Activated T-helper 2 cell treated with anti-CD3 and anti-CD28 coated beads, Interferon-gamma antibody, Interleukin-2, Interleukin-4, amounts not matched to agents 10 μg/mL and 5 μg/mL and 100 μg/mL, durations not matched to agents 14 hours and 24 hours and 36 hours (primary cell): ENCODE measurements at places on chromosomes 6 and 20.

DNA sequence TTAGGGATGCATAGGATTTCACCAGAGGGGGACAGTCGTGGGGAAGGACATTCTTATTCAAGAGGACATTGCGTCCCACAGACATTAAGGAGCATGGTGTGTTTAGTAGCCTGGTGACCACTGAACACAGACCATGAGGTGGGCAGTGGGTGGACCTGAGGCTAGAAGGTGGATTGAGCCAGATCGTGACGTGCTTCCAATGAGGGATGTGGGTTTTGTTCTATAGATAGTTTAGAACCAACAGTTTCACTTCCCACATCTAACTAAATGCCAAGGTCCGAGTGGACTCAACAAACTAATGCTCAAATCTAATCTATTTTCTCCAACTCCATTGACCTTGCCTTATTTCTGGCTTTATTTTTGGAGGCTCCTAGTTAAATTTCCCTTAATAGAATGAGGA is 58.5 kb downstream of the OGFRL1 start:
- no peaks in the 10 kb centered on the region for H3K4me1 ChIP-seq
- no peak overlapping the region for H3K27ac ChIP-seq
- no peaks in the 10 kb centered on the region for H3K36me3 ChIP-seq
- H3K4me3 ChIP-seq, result no peak overlapping the region

DNA sequence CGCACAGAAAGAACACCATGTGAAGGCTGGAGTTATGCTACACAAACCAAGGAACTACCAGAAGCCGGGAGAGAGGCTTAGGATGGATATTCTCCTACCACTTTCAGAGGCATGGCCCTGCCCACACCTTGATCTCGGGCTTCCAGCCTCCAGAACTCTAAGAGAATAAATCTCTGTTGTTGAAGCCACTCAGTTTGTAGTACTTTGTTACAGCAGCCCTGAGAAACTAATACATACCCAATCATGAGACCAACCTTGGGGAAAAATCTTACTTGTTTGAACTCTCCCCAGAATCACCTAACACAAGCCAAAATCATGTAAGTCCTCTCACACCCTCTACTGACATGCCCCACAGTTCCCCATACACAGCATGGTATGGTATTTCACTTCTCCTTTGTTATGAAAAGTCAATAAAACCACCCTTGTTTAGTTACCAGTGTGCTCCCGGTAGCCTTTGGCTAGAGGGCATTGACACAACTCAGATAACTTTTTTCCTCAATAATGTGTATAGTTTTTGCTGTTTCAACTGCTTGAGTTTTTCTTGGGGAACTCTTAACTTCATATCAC is 40.7 kb upstream of the SLC2A12 start:
- no peak overlapping the region for H3K27ac ChIP-seq
- peaks cover 7% of the 10 kb centered on the region for H3K4me1 ChIP-seq
- no peak overlapping the region for H3K4me3 ChIP-seq
- peaks cover 25% of the 10 kb centered on the region for H3K27me3 ChIP-seq

- no peak overlapping the region for H3K4me3 ChIP-seq
- H3K27me3 ChIP-seq, result peaks cover 21% of the 10 kb centered on the region
- DNase-seq, result no peak
- no peaks in the 10 kb centered on the region for H3K36me3 ChIP-seq
Measured at GRCh38 chr6:131924881-131925474, 26.2 kb downstream of the CCN2 start.

GRCh38 chr6:106117579-106117978 is 31.4 kb downstream of the PRDM1 start:
- no peak overlapping the region for H3K4me3 ChIP-seq
- H3K27ac ChIP-seq, result peak overlapping the region; percentile 79

GRCh38 chr20:50302341-50303057 is 111.9 kb downstream of the CEBPB start:
- no peaks in the 10 kb centered on the region for H3K36me3 ChIP-seq
- H3K27ac ChIP-seq, result no peak overlapping the region
- H3K27me3 ChIP-seq, result peaks cover 10% of the 10 kb centered on the region
- no peak for DNase-seq
